ENCODE measurements at places on chromosomes 4 and X. TPM values are rescaled to one million over a fixed set of nuclear protein-coding genes. Genes with fewer than 3 reads are reported as not detected.

UBQLN2 gene
- total RNA-seq = 49.6 TPM

GNRHR gene
- total RNA-seq = not detected

XKRX gene
- total RNA-seq = 1.2 TPM

LAGE3 gene
- 8.9 TPM for total RNA-seq

MMRN1 gene
- 2.0 TPM for total RNA-seq

DNA sequence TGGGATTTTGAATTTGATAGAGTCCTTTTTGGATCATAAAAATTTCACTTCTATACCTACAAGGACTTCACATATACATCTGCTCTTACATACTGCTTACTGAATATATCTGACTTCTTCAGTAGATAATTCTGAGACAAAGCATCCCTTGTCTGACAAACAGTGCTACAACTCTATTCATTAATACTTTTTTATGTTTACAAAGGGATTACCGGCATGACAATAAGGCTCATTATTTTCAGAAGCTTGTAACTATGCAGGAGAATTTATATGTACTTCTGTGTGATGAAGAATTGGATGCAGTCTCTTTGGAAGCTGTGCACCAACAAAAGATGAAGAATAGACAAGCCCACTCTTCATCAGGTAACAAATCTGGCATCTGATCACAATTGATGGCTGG, 1070.3 kb downstream of the STIM2 start:
- no peak for DNase-seq

- peak; percentile 33 for DNase-seq
Measured at GRCh38 chr4:68373513-68373912, 23.6 kb upstream of the YTHDC1 start.

GRCh38 chrX:3384327-3384726, 37.9 kb upstream of the MXRA5 start:
- DNase-seq = no peak

GRCh38 chr4:73897380-73898136, 28.4 kb downstream of the CXCL1 start:
- no peak for DNase-seq

DNA sequence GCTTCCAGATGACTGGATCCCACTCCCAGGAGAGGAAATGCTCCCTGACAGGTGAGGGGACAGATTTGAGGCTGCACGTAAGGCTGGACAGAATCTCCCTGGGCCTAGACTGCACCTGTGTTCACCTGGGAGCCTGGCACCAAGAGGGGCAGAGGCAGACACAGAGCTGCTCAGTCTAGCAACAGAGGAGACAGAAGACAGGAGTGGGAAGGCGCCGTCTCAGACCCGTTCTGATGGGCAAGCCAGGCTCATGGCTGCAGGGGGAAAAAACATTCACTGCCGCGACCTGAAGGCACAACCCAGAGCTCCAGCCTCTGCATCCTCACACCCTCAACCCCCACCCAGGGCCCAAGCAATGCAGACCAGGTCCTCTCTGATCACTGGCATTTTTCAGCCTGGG, 16.8 kb downstream of the BCAP31 start:
- DNase-seq = no peak

DNA sequence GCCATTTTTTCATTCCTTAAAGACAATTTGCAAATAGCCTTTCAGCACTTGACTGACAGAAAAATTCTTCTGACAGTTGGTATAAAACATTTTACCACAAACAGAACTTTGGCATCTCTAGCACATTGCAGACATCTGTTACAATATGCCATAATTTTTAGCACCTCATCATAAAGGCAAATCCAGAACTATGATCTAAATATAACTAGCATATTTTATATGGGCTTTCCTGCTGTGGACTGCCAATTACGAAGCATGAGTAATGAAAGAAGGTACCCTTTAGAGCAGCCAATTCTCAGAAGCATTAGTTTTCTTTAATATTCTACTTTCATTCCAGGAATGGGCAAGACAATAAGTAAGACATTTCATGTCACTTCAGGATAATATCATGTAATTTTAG, 647.4 kb upstream of the GALNT7 start:
- DNase-seq = no peak

- no peak for DNase-seq
Measured at GRCh38 chr4:187618701-187619281, 376.8 kb upstream of the ZFP42 start.

DNA sequence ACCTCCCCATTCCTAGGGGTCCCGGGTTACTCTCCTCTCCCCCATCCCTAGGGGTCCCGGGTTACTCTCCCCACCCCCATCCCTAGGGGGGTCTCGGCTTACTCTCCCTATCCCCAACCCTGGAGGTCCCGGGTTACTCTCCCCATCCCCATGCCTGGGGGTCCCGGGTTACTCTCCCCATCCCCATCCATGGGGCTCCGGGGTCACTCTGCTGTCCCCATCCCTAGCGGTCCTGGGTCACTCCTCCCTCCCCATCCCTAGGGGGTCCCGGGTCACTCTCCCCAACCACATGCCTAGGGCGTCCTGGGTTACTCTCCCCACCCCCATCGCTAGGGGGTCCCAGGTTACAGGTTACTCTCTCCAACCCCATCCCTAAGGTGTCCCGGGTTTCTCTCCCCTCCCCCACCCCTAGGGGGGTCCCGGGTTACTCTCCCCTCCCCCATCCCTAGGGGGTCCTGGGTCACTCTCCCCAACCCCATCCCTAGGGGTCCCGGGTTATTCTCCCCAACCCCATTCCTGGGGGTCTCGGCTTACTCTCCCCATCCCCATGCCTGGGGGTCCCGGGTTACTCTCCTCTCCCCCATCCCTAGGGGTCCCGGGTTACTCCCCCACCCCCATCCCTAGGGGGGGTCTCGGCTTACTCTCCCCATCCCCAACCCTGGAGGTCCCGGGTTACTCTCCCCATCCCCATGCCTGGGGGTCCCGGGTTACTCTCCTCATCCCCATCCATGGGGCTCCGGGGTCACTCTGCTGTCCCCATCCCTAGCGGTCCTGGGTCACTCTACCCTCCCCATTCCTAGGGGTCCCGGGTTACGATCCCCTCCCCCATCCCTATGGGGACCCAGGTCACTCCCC, 821 bp downstream of the ASMTL start:
- DNase-seq = no peak

DNA sequence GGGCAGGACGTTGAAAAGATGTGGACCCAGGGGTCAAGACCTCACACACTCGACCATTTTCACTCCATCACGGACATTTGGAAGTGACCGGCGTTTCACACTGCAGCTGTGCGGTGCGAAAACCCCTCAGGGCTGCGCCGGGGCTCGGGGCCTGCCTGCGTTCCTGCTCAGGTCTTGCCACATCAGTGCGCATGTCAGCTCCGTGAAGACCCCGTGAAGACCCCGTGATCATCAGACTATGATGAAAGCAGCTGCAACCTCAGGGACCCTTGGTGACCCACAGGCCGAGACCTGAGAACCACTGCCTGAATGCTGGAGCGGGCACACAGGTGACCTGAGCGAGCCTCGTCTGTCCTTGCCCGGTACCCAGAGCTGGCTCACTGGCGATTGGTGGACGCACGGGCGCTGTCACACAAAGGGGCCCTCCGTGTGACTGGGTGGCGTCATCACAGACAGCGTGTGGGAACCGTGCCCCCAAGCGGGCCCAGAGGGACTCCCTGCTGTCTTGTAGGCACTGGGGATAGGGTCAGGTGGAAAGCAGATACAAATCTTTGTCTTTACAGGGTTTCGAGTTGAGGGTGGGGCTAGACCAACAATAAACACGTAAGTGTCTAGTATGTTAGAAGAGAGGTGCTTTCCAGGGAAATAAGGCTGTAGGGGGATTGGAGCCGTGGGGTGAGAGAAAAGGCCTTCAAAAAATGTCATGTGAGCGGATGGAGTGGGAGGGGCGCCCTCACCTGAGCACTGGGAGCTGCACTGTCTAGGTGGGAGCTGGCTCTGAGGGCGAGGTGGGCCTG, 12.7 kb downstream of the MSANTD1 start:
- DNase-seq = no peak

All from CD4-positive, CD25-positive, alpha-beta regulatory T cell (primary cell).